ENCODE measurements at places on chromosomes 1 and 21.

DNA sequence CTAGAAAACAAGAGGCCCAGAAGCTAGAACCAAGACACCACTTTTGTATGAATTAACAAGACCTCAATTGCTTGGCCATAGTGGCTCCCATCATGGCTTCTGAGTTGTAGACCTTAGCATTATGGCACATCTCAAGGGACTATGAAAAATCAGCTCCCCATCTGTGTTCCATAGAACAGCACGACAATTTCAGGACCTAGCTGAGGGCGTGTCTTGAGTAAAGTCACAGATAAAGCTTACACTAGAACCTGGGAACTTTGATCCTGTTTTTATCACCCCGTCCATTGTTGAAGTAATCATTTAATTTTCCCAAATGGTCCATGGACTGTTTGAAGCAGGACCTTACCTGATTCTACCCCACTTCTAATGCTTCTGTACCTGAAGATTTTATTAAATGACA, 44.8 kb downstream of the RUNX1 start:
- no peak for DNase-seq

- DNase-seq, result no peak
Observed at GRCh38 chr1:3609016-3609768, 2.1 kb downstream of the MEGF6 start.

DNA sequence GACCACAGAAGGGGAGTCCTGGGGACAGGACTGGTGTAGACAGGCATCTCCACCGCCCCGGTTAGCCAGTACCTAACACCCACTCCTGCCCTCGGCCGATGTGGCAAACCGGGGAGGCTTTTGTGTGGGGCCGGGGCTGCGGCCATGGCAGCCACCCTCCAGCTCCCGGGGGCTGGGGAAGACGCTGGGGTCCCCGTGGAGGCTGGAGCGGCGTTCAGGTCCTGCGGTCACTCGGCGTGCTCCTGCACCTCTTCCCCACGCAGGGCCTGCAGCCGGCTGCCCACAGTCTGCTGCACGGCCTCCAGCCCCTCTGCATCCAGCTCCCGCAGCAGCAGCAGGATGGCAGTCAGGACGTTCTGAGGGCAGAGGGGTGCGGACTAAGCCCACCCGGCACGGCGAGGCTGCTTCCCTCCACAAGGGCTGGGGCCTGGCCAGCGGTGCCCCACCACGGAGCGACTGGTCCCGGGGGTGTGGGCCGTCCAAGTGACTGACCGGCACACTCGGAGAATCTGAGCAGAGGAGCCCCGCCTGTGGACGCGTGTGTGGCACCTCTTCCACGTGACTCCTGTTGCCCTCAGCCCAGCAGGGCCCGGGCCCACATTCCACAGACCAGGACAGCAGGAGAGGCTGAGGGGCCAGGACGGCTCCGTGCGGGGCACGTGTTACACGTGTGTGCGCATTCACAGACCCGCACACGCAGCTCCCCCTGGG, 9.1 kb downstream of the CFAP410 start:
- no peak for DNase-seq

GRCh38 chr1:169527451-169528214, 41.9 kb upstream of the SLC19A2 start:
- no peak for DNase-seq

DNA sequence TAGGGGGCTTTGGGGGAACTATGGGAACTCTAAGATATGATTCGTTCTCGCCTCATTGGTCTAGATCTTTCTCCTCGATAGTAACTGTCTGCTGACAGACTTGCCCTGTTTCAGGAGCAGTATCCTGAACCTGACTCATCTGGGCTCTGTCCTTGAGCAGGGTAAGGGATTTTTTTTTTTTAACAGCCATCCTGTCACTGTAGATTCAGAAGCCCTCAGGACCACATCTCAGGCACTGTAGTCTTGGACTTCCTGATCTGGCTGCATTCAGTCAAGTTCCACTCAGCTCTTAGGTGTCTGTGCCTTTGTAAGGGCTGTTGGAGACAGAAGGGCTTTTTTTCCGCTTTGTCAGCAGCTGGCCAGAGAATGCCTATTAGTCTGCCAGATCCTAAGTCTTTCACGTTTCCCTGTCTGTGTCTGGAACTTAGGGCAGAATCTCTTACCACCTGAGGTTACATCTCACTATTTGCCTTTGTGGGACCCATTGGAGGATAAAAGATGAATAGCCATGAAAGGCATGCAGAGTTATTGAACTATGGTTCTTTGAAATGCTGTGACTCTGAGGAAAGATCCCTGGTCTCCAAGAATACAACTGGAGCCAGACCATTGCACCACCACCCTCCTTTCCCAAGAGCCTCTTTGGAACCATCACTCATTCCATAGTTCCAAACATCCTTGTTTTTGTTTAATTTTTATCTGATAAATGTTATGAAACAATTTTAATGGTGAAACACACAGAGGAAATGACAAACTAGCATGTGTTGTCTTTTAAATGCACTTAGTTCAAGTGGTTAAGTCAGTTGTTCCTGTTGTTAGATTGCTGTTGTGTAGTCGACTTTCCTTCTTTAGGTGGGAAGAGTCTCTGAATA, 49.7 kb upstream of the MACF1 start:
- DNase-seq, result no peak

DNA sequence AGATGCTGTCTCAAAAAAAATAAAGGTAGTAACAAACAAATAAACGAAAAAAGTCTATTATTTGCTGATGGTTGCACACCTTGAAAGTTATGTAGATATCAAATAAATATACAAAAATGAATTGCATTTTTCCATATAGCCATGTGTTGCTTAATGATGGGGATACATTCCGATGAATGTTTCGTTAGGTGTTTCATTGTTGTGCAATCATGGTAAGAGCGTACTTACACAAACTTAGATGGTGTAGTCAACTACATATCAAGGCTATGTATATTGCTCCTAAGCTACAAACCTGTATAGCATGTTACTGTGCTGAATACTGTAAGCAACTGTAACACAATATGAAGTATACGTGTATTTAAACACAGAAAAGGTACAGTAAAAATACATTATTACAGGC, 34.4 kb downstream of the AHCTF1 start:
- no peak for DNase-seq

GRCh38 chr1:226017070-226017469, 17.9 kb upstream of the SDE2 start:
- DNase-seq, result no peak

All from activated naive CD4-positive, alpha-beta T cell (primary cell).